ENCODE measurements at places on chromosomes 5 and 9.

- no peak for DNase-seq
Observed at GRCh38 chr9:136725612-136726011, 13.2 kb downstream of the DIPK1B start.

DNA sequence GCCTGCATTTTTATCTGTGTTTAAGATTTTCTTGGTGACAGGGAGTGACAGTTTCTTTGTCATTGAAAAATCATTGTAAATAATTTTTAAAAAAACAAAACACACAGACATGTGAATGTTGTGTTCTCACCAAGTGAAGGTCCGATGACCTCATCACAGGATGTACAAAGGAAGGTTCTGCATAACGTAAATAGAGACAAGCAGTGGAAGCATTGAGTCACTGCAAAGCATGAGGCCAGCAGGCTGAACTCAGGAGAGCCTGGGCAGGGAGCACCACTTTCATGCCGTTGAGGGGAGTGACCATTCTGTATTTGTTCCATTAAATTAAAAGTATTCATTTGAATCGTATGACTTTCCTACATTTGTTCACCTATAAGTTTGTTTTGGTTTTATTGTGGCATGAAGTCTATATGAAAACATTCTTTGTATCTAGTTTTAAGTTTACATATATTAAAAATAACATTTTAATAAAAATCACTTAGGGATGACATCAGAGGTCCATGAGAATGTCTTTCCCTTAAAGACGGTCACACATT lies 70.4 kb upstream of the TLE1 start:
- no peak for DNase-seq

- DNase-seq, result no peak
Observed at GRCh38 chr9:94714494-94714893, 12.0 kb upstream of the AOPEP start.

DNA sequence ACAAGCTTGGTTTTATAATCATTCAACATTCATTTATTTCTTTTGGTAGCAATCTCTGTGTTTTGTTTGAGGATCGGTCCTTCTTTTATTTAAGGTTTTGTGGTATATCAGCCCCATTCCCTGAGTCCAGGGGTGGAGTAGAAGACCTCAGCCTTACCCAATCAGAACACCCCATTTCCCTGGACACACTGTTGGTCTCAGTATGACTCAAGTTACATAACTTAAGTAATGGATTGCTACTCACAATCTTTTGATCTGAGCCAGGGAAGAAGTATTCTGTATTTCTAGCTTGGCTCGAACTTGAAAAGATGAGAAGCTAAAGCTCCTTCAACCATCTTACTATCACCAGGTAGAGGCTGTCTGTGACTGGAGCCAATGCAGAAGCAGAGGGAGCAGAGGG lies 175.2 kb upstream of the HAPLN1 start:
- no peak for DNase-seq

DNA sequence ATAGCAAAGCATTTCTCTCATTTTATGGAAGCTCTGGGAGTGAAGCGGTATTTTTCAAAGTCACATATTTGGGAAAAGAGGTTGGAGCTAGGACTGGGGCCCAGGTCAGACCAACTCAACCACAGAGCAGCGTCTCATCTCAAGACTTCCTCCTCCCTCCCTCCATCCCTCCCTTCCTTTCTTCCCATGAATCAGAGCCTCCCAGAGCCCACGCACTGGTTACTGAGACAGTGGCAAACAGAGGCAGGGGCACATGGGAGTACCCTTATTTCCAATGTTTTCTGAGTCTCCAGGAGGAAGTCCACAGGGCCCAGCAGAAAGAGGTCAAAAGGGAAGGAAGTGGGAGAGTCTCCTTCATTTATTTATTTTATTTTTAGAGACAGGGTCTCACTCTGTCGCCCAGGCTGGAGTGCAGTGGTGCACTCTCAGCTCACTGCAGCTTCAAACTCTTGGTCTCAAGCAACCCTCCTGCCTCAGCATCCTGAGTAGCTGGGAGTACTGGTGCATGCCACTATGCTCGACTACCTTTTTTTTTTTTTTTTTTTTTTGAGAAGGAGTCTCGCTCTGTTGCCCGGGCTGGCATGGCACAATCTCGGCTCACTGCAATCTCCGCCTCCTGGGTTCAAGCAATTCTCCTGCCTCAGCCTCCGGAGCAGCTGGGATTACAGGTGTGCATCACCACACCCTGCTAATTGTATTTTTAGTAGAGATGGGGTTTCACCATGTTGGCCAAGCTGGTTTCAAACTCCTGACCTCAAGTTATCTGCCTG lies 52.5 kb upstream of the CDKN2AIPNL start:
- no peak for DNase-seq

- no peak for DNase-seq
Observed at GRCh38 chr9:17881371-17881770, 302.5 kb downstream of the SH3GL2 start.

GRCh38 chr5:40557501-40557900 lies 122.2 kb upstream of the PTGER4 start:
- DNase-seq, result no peak

GRCh38 chr9:3495855-3496254 lies 29.9 kb downstream of the RFX3 start:
- no peak for DNase-seq

DNA sequence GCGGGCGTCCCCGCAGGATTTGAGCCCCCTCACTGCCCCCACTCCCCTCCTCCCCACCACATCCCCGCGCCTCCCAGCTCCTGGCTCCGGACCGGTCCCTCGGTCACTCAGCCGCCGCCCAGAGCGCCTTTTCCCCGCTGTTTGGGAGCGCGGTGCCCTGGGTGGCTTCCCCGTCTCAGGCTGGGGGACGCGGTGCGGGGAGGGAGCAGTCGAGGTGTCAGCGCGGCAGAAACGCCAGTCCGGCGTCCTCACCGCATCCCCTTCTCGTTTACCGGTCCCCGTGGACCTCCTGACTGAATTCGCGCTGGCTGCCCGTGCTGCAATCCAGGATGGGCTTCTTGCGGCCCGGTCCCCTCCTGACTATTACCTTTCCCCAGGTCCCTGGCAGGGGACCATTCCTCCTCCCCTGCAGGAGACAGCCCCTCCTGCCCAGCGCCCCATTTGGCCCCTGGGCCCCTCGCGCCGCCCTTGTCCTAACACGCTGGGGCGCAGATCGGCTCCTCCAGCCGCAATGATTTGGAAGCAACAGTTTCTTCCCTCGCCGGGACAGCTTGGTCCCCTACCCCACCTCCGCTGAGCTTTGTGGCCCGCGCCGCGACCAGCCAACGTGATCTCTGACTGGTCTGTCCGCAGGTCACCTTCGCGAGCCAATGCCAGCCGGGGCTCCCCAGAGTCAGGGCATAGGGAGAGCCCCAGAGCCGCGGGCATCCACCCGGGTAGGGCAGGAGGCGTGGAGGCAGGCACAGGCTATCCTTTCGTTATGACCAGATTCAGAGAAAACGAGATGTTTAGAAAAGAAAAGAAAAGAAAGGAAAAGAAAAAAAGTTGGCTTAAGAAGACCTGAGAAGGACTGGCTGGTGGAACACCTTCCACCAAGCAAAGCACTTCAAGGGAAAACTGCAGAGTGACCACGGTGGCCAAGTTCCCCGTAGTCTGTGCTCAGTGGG lies 1.2 kb downstream of the ANKRD33B start:
- DNase-seq, result no peak

DNA sequence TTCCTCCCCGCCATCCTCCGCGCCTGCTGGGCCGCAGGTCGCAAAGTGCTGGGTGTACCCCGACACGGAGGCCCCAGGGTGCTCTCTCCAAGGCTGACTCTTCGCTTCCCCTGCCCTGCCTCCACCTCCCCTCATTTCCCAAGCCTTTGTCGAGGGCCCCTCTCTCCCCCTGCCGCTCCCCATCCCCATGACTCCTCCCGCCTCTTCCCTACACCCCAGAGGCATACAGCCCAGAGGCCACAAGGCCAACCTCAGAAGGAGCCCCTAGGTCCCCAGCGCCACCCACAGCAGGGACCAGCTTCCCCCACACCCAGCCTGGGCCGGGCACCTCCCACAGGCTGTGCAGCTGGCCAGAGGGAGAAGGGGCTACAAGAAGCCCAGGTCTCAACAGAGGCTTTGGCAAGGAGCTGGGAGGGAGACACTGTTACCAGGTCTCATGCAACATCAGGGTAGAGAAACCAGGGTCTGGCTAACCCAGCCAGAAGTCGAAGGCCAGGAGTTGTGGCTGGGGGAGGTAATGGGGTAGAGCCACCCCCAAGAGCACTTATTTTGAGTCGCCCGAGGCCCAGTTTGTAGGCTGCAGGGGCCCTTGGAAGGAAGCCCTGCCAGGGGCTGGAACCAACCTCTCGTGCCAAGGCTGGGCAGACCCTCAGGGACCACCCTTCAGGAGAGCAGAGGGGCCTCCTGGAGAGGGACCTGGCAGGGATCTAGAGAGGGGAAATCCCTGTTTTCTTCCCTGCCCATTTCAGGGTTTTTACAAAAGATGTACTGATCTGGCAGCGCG lies 24.5 kb upstream of the SARDH start:
- DNase-seq, result no peak

DNA sequence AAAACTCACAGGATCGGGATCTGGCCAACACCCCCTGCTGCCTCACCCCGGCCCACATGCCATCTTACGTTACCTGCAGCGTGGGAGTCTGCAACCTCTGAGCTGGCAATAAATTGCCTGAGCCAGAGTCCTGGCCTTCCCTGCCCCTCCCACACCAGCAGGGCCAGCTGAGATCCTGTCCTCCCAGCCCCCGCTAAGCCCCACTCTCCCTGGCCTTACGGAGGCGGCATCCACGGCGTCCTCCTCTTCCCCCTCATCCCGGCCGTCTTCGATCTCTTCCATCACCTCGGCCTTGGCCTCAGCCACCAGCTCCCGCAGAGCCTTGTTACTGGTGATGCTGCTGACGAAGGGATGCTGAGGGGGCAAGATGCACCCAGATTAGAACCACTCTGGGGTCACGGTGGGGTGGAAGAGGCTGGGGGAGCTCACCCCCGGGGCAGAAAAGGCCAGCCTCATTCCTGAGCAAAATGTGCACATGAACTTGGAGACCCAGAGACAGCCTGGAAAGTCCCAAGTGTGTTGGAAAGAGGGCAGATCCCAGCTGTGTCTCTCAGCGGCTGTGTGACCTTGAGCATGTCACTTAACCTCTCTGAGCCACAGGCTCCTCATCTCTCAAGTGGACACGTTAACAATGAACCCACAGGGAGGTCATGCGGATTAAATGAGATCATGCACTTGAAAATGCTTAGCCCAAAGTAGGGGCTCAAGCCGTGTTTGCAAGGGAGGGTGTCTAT lies 89.9 kb upstream of the FBXW11 start:
- DNase-seq, result no peak

DNA sequence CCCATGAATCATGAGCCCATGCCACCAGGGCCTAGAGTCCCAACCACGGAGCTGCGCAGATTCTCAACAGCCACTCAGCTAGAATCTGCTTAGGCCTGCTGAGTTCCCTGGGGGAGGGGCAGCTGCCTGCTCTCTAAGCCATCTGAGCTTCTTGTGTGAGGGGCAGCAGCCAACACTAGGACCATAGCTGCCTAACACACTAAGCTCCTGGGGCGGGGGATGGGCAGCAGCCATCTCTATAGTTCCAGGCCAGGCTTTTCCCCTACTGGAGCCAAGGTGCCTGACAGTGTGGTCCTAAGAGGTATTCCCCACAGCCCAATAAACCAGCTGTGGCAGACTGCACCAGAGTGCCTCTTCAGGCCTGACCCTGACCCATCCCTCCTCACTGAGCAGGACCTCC lies 255.9 kb upstream of the ACO1 start:
- no peak for DNase-seq

GRCh38 chr5:67020096-67020615 lies 176.4 kb downstream of the CD180 start:
- no peak for DNase-seq

GRCh38 chr9:84592918-84593317 lies 76.6 kb upstream of the NTRK2 start:
- no peak for DNase-seq

DNA sequence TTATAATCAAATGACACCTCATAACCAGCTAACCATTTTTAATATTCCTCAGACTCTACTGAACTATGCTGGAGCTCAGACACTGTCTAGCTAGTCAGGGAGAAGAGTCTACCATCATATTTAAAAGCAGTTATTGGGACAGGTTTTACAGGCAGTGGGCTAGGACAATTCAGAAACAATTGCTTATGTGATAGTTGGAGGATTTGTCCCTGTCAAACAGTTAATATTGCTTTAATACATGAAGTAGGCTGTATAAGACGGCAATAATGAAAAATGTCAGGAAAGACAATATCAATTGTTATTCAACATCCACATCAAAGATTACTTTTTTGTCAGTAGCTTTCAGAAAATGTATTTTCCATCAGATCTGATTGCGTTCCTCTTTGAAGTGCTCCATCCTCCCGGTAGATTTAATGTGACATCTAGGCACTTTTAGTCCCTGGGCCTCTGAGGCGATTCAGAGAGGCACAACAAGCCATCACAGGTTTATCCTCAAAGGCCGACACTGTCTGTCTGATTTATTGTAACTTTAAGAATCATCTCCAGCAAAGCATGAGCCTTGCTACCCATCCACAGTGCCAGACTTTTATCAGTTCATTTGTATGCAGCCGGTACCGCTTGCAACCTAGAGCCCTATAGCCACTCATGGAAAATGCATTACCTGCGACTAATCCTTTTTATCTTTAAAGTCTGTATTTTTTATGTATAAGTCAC lies 152.2 kb downstream of the PSAT1 start:
- DNase-seq, result no peak

DNA sequence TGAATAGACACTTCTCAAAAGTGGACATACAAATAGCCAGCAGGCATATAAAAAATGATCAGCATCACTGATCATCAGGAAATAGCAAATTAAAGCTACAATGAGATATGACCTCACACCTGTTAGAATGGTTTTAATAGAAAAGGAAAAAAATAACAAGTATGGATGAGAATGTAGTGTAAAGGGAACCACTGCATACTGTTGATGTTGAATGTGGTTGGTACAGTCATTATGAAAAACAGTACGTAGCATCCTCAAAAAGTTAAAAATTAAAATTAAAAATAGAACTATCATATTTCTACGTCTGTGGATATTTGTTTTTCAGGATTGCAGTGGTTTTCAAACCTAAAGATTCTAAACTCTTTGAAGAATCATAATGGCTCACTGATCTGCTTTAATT lies 215.1 kb upstream of the NREP start:
- no peak for DNase-seq

- no peak for DNase-seq
Observed at GRCh38 chr5:80915716-80916115, 44.4 kb upstream of the RASGRF2 start.

GRCh38 chr9:21993893-21994555 lies at the start of gene CDKN2A:
Gene CDKN2A (minus strand): TSS chr9:21994392.
- DNase-seq, result no peak

DNA sequence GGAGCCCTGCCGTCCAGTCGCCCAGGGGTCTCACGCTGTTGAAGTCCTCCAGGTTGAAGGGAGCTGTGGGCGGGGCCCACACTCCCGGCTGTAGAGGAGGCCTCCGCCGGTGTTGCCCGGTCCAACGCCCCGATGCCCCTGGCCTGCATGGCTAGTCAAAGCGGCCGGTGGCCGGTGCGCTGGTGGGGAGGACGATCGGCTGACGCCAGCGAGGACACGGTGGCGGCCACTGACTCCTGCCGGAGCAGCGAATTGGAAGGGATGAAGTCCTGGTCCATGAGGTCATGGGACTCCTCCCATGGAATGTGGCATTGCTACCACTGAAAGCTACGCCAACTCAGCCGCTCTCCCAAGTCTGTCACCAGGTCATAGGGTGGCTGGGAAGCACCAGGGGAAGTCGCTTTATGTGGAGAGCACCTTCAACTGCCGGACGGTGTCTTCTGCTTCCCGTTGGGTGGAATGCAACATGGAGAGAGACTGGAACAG lies 11.8 kb downstream of the RCL1 start:
- no peak for DNase-seq

GRCh38 chr5:137582218-137582617 lies 83.1 kb upstream of the SPOCK1 start:
- DNase-seq, result no peak

GRCh38 chr5:5906778-5907177 lies 471.6 kb downstream of the MED10 start:
- no peak for DNase-seq
